Erythroblast (primary cell): ENCODE measurements at places on chromosomes 4 and X.

- no peak for DNase-seq
These were observed 52.4 kb downstream of the KLHL5 start for GRCh38 chr4:39114436-39114835.

DNA sequence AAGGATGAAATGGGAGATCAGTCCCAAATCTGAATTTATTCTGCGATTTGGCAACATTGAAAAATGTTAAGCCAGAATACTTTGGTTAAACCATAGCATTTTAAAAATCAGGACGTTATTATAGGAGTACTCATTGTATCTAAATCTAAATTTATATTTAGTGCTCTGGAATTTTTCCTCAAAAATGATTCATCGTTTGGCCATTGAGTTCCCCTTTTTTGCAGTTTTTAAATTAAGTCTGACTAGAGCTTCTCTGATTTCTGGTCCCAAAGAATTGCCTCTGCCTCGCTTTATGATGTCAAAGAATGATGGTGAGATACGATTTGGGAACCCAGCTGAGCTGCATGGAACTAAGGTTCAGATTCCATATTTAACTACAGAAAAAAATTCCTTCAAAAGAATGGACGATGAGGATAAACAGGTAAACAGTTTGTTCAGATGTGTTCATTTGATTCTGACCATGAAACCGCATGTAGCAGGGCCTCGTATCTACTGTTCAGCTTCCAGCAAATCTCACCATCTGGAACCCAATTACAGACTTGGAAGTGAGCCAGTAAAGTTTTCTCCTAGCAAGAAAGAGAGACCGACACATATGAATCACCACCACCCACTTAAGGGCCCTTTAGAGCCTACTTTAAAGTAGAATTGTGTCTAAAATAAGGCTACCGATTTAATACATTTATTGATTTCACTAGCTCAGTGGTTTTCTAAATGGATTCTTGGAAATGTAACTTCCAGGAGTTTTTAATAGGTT lies 75.6 kb downstream of the REPS2 start:
- DNase-seq = no peak

DNA sequence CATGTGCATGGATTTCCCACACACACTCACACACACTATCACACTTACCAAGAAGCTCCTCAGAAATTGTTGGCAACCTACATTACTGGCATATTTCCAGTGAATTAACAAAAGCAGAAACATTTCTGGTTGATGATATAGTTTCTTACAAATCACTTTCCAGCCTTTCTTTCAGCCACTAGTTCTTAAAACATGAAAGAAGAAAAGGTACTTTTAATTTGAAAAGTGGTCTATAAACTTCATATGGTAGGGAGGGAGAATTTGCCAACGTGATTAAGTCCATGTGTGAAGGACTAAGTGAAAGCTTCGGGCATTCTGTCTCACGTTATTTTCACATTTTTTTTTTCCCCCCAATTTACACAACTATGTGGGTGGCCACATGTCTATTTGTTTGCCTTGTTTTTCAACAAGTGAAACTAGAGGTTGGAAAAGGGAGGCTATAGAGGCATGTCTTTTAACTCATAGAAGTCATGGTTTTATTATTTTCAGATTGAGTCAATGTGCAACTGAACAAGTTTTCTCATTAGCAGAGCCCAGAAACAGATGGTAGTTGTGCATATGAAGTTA lies 832.1 kb upstream of the INTU start:
- no peak for DNase-seq

GRCh38 chrX:15576019-15576418 lies 24.7 kb downstream of the ACE2 start:
- no peak for DNase-seq

DNA sequence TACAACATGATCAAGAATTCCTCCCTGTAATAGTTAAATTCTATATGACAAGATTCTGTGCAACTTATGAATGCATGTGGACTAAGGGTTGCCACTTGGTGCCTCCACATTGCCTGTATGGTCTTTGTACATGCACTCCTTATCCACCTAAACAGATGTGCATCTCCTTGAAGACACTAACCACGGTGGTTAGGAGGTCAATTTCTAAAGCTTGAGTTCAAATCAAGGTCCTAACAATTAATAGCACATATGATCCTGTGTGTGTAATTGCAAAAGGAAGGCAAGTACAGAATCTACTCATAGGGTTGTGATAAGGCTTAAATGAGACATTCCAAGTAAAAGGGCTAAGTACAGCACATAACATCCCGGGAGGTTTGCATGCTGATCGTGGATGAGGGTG lies 1.5 kb upstream of the IL21 start:
- no peak for DNase-seq

GRCh38 chrX:70592091-70592490 lies 147.5 kb downstream of the DLG3 start:
- DNase-seq = peak; percentile 16

DNA sequence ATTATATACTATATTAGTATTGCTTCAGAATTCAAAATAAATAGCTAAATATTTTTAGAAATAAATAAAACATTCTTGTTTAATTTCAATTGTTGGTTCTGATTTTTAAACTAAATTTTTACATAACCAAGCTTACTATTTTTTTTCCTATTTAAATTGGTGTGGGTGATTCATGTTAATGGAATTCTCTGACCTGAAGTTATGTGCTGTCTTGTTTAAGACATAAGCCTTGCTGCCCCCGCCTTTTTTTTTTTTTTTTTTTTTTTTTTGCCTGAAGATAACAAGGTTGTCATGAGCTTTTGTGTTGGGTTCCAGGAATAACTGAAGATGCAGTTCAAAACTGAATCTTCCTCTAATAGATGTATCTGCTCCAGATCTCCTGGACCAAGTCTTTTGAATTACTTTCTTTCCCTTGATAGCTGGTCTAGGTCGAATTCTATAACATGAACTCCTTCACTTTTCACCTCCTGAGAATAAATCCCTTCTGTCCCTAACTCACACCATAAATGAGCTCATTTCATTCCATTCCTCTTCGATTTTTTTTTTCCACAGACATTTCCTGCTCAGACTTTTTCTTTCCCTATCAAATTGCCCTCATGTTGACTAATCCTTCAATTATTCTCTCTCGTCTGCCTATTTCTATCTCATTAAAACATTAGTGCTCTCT lies 261.5 kb upstream of the FTHL17 start:
- DNase-seq = no peak

DNA sequence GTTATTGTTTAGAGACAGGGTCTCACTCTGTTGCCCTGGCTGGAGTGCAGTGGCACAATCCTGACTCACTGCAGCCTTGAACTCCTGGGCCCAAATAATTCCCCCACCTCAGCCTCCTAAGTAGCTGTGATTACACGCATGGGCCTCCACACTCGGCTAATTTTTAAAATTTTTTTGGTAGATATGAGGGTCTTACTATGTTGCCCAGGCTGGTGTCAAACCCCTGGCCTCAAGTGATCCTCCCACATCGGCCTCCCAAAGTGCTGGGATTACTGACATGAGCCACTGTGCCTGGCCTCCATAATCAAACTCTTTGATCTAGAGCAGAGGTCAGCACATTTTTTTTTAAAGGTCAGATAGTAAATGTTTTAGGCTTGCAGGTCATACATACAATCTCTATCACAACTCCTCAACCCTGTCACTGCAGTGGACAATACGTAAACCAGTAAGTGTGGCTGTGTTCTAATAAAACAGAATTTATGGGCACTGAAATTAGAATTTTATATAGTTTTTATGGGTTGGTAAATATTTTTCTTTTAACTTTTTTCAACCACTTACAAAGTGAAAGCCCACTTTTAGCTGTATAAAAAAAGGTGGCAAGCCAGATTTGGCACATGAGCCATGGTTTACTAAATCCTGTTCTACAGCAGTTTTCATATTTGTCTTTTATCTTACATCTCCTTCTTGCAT lies 105.1 kb upstream of the RAPGEF2 start:
- DNase-seq = no peak

- no peak for DNase-seq
These were observed 33.2 kb downstream of the NBDY start for GRCh38 chrX:56762220-56762619.

DNA sequence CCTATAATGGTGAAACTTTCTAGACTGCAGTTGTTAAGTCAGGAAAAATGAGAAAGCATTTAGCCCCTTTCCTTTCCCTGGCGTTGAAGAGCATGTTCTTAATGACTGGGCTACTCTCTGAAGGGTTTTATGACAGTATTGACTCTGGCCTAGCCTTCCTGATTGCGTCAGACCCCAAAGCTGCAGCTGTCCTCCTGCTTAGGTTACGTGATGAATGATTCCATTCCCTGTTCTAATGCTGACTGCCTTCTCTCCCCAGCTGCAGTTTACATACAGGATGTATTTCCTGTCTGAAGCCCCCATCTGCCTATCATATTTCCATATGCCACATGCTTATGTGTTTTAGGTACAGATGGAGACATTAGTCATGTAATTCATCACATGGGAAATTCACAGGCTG lies 105.8 kb upstream of the EGFL6 start:
- no peak for DNase-seq

DNA sequence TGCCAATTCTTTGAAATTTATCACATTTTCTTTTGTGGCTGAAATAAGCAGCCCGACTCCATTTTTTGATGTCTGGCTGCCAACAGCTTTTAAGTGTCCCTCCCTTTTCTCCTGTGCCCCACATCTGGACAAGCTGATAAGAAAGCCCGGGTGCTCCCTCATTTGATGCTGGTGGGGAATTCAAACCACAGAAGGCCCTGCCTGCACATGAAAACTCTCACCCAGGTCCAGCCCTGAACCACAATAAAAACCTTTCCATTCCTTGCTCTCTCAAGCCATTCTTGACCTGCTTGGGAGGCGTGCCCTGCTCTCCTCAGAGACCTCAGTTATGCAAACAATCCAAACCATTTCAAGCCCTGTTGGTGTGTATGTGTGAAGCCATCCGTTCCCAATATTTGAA lies 93.9 kb downstream of the FAM53A start:
- DNase-seq = peak; percentile 90

DNA sequence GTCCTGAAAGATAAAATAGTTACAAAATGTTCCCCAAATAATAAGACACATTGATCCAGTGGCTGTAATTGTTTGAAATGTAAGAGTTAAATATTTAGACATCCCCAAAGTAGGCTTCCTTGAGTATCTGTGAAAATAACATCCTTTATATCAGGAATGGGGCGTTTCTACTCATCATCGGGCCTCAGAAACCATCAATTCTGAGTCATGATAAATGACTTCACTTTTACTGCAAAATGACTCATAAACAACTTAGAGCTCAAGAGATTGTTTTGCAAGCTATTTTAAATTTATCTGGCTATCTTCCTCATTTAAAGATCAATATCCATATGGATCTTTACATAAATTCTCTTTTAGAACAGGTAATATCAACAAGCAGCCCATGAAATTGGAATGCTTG lies 369.4 kb upstream of the CNKSR2 start:
- DNase-seq = no peak

GRCh38 chrX:38468563-38469157 lies 92.7 kb upstream of the TSPAN7 start:
- no peak for DNase-seq

- no peak for DNase-seq
These were observed 4.1 kb downstream of the POF1B start for GRCh38 chrX:85375333-85375738.

DNA sequence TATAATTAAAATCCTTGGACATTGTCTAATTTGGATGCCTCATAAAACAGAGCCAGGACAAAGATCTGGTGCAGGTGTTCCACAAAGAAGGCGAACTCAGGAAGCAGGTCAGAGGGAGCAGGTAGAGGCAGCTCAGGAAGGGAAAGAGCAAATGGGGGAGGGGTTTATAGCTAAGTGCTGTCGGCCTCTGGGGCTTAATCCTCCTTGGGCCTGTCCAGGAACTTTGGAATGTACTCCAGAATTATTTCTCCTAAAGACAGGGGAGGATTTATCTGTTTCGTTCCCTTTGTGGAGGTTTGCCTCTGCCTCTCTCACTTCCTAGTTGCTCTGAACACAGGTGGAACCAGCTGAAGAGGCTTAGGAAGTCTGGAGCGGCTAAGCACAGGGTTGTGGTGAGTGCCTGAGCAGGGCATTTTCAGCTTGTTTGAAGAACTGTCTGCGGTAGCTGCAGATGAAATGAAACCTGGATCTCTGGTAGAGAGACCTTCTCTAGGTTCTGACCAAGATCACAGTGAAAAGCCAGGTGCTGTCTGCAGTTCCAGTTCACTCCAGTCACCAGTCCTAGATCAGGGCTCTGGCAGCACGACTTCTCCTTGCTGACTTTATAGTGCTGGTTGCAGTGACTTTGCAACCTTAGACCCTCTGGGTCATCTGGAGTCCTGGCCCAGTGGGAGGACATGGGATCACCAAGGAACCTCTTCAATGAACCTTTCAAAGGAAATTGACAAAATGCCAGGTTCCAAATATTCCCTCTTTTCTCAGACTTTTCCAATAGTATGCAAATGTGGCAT lies 519.2 kb downstream of the PCDH10 start:
- no peak for DNase-seq

DNA sequence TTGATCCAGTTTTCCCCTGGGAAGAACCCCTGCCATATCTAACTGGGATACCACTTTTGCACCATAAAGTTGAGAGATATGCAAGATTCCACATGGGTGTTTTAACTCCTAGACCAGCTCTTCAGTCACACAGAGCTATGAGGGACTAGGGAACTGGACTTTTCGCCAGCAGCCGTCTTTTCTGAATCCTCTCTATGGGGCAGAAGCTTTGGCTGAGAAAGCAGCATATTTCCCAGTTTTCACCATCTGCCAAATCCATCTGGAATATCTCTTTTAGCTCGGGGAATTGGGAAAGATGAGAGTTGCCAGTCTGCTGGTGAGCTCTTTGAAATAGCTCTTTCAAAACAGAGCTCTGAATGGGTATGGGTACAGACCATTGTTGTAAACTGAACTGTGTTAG lies 20.9 kb downstream of the APOOL start:
- no peak for DNase-seq

GRCh38 chr4:168487282-168488035 lies 7.2 kb upstream of the DDX60L start:
- peak; percentile 6 for DNase-seq

DNA sequence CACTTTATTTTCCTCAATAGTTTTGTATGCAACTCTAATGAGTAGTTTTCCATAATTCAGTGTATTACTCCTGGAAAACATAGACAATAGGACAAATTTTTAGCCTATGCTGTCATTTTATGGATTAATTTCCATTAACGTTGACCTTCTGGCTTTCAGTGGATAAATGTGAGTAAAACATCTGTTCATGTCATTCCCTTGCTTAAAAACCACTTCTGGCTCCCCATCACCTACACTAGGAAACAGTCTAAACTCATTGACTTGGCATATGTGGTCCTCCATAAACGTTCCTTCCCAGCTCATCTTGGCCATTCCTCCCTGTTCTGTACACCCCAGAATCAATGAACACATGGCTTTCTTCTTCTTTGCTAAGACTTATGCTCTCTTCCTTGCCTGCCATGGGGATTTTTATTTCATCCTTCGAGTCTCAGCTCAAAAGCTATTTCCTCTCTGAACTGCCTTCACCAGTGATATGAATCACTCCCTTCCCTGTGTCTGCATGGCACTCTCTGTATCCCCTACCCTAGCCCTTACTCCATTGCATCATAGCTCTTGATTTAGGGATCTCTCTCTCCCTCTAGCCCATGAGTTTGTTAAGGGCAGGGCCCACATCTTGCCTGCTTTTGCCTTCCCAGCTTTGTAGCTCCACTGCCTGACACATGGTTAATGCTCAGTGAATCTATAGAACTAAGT lies 34.8 kb downstream of the DOCK11 start:
- no peak for DNase-seq

GRCh38 chr4:14614840-14615239 lies 387.4 kb upstream of the CPEB2 start:
- no peak for DNase-seq
